Activated naive CD4-positive, alpha-beta T cell treated with Interleukin-2 at 50 U/mL for 16 hours (primary cell): ENCODE measurements at places on chromosomes 6 and 20.

DNA sequence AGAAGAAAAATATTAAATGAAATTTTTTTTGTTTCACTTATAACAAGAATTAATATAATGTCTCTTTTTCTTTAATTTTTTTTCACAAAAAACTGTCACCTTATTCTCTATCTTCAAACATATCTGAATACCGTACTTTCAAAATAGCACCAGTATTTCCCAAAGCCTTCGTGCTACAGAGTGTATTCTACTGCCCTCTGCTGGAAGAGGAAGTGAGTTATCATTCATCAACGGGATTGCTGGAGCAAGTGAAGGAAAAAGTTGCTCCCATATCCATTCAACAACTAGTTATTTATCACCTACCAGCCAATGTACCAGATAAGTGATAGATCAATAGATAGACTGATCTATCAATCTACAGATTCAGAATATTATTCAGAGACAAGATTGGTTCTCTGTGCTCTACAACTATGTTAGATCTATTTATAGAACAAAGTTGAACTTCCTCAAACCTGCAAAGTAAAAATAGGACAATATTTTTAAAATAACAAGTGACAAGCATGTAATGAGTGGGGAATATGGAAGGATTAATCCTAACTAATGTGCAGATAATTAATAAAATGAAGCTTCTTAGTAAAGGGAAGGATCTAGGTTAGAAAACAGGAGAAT is 26.7 kb upstream of the TFAP2B start:
- no peak for DNase-seq

DNA sequence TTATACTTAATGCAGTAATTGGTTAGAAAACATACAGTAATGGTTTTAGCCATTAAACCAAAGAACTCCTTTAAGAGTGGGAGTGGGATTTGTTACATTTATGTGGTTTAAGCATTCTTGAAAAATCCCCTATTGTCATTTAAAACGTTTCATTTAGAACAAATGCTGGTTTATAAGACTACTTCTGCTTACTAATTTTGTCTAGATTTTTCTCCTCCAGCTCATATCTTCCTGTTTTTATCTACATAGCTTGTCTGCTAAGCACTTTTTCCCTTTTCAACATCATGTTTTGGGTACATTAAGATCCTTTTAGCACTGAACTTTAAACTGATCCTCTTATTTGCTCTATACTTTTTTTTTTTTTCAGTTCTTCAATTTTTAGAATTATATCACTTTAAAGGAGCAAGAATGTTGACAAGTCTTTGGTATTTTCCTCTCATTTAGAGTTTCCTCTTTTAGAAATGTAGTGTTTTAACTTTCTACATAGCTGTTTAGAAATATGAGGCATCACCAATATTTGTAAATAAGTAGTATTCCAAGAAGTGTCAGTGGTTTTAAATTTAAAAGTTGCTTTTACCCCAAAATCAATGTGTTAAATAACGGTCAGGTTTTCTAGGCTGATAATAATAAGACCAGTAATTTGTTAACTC is 80.9 kb downstream of the SESN1 start:
- no peak for DNase-seq

GRCh38 chr6:23841116-23841515 is 284.9 kb upstream of the NRSN1 start:
- no peak for DNase-seq

GRCh38 chr6:30857549-30857948 is 26.8 kb upstream of the DDR1 start:
- no peak for DNase-seq

DNA sequence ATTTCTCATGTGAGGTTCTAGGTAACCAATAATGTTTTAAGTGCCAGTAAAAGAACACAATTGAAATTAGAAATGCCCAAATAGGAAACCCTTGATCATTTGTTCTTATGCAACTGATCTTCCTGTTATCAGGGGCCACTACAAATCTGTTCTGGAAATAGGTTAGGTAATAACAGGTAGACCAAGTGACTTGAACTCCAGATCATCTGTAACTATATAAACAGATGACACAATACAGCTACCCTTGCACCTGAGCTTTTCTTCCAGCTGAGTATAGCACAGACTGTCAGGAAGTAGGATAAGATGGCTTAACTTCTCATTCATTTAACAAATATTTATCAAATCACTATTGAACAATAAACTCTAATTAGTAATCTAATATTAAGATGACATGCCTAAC is 52.5 kb downstream of the MAN1A1 start:
- no peak for DNase-seq

GRCh38 chr6:162621246-162621645 is 106.3 kb downstream of the PRKN start:
- DNase-seq: no peak

DNA sequence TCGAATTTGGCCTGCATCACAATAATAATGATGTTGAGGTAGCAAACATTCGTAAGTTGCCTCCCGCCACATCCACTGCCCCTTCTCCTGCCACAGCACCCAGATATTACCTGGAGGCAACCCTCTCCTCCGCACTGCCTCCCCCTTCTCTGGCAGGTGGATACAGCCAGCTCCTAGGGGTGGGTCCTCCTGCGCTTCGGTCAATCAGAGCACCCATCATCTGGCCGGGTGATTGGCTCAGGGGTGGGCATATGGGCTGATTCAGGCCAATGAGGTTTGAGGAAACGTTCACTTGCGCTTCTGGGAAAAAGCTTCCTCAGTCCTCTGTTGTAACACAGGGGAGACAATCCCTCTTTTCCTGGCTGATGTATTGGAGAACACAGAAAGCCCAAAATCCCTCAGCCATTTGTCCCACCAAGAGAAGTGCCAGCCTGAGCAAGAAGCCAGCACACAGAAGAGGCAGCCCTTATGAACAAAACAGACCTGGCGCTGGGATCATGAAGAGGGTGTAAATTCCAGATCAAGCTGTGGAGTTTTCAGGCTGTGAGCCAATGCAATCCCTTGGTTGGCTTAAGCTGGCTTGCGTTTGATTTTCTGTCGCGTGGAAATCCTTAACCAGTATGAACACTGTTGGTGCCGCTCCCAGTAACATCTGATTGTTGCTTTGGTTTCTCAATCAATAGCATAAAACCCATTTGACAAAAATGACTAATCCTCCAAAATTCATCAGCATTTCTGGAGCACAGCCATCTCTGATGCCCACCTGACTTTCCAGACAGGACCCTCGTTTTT is 82.2 kb downstream of the PRDM1 start:
- DNase-seq: no peak

GRCh38 chr20:6599876-6600735 is 167.4 kb upstream of the BMP2 start:
- no peak for DNase-seq

GRCh38 chr6:135658916-135659315 is 161.4 kb upstream of the AHI1 start:
- DNase-seq: no peak

DNA sequence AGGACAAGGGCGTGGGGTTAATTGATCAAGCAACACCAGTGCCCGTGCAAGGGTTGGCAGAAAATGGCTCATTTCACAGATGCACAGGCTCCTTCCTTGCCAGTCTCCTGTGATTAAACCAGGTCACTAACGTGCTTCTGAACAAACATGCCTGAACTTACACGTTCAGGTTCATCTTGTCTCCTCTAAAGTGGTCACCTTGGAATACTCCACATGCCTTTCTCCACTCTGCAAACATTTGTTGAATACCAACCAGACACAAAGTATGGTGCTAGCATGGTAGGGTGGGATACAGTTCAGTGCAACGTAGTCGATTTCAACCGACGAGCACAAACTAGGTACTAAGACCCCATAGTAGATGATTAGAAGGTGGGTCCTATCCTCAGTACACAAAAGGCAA is 72.6 kb upstream of the PTPRT start:
- DNase-seq: no peak

DNA sequence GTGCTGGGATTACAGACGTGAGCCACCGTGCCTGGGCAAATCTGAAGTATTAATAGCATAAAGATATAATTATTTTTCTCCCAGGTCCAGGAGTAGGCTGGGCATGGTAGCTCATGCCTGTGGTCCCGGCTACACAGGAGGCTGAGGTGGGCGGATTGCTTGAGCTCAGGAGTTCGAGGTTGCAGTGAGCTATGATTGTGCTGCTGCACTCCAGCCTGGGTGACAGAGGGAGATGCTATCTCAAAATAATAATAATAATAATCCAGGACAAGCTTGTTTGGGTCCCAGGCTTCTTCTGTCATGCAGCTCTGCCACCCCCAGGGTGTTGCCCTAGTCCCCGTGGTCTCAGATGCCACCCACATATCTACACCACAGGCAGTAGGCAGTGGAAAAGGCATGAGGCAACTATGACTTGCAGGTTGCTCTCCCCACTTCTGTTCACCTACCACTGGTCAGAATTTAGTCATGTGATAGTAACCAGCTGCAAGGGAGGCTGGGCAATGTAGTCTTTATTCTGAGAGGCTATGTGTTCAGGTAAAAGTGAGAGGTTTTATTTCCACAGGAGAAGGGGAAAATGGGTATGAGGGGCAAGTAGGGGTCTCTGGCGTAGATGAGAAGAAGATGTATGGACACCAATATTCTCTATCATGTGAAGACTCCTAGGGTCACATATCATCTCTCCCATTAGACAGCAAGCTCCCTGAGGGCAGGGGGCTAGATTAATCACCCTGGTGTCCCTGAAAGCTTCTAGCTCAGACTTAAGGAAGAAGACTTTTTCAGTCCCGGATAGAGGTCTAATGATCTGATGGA is 25.7 kb downstream of the TCF15 start:
- peak; percentile 7 for DNase-seq

- no peak for DNase-seq
These were observed 630 bp downstream of the PPP1R3G start for GRCh38 chr6:5085648-5086293.

DNA sequence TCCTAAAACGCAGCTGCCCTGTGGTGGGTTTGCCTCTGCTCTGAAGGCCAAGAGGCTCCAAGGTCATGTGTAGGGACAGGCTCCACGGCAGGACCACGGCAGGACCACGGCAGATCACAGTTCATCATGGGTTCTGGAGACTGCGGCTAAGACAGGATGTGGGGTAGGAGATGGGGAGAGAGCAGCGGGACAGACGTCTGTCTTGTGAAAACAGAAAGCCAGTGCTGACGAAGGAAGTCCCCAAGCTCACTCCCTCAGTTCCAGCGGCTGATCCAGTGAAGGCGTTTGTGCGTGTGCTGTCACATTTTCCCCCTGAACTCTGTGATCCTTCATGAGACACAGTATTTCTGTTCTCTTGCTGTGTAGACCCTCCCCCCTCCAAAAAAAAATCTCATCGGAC is 67.9 kb upstream of the PTGIS start:
- DNase-seq: no peak

DNA sequence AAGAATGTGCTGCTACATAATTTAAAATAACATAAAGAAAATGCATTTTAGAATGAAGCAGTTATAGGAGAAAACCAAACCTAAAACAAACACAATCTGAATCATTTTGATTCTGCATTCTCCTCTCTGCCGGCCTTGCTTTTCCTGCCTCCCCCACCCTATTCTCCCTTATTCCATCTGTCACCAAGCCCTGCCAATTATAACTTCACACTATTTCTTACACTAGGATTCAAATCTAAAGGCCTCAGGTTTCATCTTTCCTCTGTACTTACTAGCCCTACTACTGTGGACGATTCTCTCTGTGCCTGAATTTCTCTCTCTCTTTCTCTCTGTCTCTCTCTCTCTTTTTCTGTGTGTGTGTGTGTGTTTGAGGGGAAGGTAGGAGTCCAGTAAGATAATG is 18.7 kb upstream of the PRIM2 start:
- DNase-seq: no peak

DNA sequence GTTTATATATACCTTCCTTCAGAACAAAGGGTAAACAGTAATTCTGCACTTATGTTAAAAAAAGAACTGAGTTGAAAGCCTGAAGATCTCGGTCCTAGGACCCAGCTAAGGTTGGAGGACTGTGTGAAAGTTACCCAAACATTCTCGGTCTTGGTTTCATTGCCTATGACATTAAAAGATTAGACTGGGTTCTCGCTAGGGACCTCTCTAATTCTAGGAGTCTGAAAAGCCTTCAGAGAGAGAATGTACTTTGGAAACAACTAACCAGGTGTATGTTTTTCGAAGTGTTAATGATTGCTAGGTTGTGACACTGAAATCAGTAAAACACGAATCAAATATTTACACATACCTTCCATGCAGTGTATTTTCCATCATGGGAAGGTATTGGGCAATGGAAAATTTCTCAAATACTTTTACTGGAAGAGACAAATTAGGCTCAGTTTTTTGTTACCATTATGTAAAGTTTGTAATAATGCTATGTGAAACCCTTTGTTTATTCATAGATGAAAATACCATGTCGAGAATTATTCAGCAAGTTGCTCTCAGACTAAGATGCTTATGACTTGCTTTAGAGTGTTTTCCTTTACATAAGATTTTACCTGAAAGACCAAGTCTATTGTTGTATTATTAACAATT is 113.7 kb upstream of the LOC128125822 start:
- no peak for DNase-seq

DNA sequence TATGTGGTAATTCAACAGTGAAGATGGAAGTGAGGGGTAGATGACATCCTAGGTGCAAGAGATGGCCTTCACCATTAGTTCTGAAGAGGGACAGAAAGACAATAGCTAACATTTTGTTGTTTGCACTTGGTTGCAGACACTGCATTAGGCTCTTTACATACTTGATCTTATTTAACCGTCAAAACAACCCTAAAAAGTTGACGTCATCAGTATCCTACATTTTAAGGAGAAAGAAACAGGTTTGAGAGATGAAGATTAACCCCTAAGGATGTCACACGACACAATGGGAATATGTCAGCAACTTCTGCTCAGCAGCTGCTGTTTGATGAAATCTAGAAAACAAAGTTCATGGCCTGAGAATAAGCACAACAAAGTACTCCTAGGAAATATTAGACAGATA is 72.6 kb upstream of the MC3R start:
- no peak for DNase-seq

DNA sequence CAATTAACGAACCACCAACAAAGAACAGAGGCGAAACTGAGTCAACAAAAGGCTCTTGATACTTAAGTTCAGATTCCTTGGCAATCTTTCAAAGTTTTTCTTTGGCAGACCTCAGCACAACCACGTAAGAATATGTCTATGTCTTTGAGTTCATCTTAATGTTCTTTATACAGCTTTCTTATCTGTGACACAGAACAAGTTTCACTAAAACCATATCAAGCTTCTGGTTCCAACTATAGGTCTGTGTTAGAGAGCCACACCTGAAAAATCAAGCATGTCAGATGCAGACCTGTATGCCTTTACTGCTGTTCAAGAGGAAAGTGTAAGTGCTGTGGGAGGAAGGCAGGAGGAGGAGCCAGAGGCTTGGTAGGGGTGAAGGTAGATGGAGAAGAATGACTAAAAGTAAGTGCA is 271.3 kb downstream of the KHDC1L start:
- no peak for DNase-seq

GRCh38 chr6:111832833-111833418 is 40.3 kb downstream of the FYN start:
- DNase-seq: no peak

DNA sequence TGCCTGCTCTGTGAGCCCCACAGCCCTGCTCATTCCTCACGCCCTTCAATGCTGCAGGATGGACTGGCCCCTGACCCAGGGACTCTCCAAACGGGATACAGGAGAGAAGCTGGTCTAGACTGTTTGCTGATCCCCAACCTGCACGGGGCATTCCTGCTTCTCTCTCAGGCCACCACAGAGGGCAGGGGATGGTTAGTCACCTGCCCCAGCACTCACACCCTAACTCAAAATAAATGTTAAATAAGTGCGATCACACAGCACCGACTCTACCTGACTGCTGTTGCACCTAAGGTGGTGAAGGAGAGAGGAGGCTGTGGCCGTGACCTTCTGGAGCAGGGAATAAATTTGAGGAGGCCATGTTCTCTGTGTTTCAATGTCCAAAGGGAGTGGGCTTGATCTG is 39.9 kb upstream of the TGM6 start:
- no peak for DNase-seq

GRCh38 chr20:6740096-6740495 is 27.4 kb upstream of the BMP2 start:
- no peak for DNase-seq

- DNase-seq: no peak
These were observed 238.0 kb upstream of the MAN1A1 start for GRCh38 chr6:119587537-119587936.
